ENCODE measurements at places on chromosomes 12 and 14.

GRCh38 chr14:68345738-68346137 lies 447.1 kb downstream of the ZFP36L1 start:
- DNase-seq, result no peak

- DNase-seq, result no peak
Measured at GRCh38 chr12:117042171-117042842, 56.9 kb downstream of the TESC start.

DNA sequence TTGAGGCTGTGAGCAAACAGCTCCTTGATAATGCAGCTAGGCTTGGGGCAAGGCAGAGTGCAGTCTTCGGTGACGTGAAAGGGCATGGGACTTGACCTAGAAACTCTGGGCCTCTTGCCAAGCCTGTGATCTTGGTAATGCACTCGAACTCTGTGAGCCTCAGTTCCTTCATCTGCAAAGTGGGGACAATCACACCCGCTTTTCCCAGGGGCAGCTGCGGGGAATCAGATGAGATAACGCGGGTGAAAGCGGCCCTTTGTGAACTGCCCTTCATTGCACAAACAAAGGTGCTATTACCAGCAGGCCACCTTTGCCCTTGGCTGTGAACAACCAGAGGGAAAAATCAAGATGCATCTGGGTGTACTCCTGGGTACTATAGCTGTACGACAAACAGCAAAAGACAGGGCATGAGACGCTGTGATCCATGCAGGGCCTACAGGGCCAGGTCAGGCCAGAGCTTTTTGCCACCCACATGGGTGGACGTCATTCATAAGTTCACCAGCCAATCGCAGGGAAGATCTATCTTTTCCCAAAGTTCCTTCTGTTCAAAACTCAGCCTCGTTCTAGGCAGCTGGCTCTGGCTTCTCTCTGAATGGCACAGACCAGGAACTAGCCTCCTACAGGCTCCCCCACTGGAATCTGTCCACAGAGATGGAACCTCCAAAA lies 3.2 kb downstream of the MSI1 start:
- DNase-seq, result no peak

- DNase-seq, result no peak
Measured at GRCh38 chr12:98355933-98356332, 159.5 kb upstream of the TMPO start.

DNA sequence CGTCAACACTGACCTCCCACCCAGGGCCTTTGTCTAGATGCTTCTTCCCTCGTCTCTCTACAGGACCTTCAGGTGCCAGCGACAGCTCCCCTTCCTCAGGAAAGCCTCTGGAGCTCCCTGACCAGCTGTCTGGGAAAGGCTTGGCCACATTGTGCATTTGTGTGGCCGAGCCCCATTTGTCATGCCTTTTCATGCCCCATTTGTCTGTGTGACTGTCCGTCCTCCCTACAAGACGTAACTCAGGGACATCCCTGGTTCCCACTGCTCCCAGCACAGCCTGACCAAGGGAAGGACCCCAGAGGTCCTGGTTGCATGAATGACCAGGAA lies 23.8 kb downstream of the ZFYVE21 start:
- DNase-seq, result no peak

DNA sequence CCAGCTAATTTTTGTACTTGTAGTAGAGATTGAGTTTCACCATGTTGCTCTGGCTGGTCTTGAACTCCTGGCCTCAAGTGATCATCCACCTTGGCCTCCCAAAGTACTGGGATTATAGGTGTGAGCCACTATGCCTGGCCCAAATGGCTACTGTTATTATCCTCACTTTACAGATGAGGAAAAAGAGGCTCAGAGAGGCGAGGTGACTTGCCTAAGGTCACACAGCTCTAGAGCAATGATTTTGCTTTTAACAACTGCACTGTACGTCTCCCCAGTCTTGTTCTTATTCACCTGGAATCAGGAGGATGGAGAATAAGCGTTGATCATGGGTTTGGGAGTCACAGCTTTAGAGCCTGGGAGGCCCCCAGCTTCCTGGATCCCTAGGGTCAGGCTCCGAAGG lies 69.8 kb upstream of the NCOR2 start:
- DNase-seq, result no peak
